ENCODE measurements at places on chromosomes 1 and 21.

GRCh38 chr1:228287541-228288425 is 79.9 kb downstream of the OBSCN start:
- DNase-seq, result no peak

DNA sequence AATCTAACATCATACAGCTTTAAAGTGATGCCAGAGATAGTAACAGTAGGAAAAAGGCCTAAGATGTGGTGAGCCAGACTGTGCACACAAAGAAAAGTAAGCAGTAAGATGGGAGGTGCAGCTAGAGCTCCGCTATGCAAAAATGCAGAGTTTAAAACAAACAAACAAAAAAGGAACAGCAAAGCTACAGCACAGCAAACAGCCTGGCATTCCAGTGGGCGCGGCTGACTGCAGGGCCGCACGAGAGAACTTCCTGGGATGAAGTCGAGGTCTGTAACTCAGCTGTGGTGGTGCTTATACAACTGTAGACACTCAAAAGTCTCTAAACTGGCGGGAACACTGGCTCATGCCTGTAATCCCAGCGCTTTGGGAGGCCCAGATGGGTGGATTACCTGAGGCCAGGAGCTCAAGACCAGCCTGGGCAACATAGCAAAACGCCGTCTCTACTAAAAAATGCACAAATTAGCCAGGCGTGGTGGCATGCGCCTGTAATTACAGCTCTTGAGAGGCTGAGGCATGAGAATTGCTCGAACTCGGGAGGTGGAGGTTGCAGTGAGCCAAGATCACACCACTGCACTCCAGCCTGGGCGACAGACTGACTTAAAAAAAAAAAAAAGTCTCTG is 30.1 kb downstream of the PRDM15 start:
- no peak for DNase-seq

GRCh38 chr21:33539616-33540015 is 2.3 kb downstream of the GART start:
- no peak for DNase-seq

DNA sequence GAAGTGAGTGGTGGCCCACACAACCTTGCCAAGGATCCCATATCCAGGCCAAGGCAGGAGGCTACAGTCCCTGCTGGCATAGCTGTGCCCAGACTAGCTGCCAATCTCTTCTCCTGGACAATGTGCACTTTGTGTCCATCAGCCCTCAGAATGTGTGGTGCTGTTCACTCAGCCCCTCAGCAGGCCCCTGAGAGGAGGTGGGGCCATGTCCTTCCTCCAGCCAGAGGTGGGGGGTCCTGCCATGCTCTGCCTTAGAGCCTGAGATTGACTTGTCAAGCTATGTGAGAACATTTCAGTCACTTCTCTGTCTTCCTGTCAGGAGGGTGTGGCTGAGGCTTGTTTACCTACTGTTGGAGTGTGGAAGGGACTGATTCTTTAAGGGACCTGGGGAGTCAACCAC is 1.4 kb downstream of the NCF2 start:
- DNase-seq, result no peak

- peak; percentile 1 for DNase-seq
Observed at GRCh38 chr1:157878059-157878458, 36.5 kb upstream of the CD5L start.

DNA sequence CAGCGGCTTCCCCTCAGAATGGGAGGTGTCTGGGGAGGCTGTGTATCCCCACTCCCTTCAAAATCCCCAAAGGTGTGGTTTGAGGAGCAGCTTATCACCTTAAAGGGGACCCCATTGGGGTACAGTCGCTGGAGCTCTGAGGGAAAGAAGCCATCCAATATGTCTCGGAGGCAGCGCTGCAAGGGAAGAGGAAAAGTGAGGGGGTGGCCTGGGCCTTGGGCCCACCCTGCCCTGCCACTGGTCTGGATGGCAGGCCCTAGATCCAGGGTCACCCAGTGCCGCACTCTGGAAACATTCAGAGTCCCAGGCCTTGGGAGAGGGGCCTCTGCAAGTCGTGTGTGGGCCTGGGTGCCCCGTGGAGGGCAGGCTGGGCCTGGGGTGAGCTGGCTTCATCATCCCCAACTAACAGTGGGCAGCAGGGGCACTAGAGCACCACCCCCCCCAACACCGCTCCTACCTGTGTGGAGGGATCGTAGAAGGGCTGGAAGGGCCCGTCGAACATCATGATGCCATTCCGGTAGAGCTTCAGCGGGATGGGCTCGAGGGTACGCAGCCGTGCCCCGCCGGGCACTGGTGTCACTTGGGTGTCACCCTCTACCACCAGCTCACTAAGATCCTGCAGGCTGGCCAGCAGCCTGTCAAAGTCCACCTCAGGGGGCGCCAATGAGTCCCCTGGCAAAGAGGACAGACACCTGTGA is 5.6 kb downstream of the SH3BGRL3 start:
- peak; percentile 5 for DNase-seq

GRCh38 chr1:115782571-115783281 is 14.2 kb upstream of the CASQ2 start:
- DNase-seq, result no peak

DNA sequence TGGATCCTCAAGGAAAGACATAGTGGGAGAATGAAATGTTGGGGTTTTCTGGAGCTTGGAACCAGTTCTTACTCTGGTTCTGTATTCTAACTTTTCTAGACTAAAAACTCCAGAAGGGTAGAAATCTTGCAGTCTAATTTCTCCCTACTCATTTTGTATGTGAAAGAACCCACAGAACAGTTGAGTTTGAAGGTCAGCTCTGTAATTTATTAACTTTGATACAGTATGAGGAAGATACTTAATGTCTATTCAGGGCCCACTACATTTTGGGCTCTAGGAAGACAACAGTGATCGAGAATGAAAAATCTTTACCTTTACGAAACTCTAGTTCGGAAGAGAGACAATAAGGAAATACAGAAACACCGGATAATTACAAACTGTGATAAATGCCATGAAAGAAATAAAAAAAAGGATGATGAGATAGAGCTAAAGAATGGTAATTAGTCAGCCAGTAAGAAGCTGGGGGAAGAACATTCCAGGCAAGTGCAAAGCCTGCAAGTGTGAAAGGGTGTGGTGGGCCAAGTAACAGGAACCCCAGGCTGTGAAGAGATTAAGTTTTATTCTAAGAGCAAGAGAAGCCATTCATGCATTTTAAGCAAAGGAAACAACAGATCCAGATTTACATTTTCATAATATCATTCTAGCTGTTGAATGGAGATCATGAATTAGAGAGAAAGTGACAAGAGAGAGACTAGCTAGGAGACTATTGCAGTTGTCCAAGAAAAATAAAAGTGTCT is 159.9 kb upstream of the HMCN1 start:
- no peak for DNase-seq

- no peak for DNase-seq
Observed at GRCh38 chr1:26848941-26849774, 13.8 kb upstream of the SFN start.

- no peak for DNase-seq
Observed at GRCh38 chr1:246052603-246053002, 454.5 kb downstream of the SMYD3 start.

GRCh38 chr1:30535595-30536325 is 187.6 kb downstream of the MATN1 start:
- DNase-seq, result no peak

GRCh38 chr1:77310924-77311323 is 29.1 kb downstream of the AK5 start:
- DNase-seq, result no peak

GRCh38 chr1:19472174-19472573 is 13.2 kb downstream of the CAPZB start:
- DNase-seq, result no peak

DNA sequence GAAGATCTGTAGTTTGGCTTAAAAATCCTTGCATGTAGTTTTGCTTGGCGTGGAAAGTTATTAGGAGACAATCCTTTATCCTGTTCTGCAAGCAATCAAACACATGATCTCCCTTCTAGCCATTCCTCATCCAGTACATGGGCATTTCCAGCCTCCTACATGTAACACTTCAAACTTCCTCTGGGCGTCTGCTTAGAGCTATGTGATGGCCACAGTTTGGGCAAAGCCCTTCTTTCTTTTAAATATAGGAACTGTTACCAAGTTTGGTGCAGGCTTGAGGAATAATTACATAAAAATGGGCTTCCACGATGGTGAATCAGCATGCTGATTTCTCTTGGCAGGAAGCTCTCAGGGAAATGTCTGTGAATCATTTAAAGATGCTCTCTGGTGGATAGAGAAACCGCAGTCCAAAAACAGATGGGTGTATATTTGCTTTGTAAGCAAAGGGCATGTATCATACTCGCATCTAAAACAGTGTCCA is 176.9 kb upstream of the FMN2 start:
- no peak for DNase-seq

DNA sequence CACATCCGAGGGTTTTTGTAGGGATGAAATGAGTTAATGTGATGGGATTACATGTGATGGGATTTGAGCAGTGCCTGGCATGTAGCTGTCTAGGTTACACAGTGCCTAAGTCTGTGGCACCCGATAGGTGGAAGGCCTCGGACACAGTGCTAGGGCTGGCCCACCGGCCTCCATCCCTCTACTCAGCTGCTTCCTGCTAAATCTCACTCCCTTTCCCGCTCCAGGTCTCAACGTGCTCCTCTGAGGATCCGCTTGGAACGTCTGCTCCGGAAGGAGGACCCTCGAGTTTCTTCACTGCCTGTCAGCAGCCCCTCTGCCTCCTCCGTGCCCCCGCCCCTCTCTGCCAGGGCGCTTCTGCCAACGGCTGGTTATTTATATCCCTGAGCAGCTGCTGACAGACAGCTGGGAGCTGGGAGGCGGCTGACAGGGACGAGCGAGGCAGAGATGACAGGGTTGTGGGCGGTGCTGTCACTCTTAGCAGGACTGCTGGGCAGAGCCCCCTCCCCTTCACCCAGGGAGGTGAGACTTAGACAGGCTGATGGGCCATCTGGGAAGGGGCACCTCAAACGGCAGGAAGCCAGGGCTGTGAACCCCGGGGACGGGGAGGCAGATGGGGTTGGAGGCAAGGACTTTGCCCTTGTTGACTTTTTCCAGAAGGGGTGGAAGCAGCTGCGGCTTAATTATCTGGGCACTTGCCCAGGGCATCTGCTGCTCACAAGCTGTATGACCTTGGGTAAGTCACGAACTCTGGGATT is 26.6 kb upstream of the LRRN2 start:
- DNase-seq, result peak; percentile 71

GRCh38 chr1:201884425-201884824 is 4.3 kb upstream of the SHISA4 start:
- no peak for DNase-seq

DNA sequence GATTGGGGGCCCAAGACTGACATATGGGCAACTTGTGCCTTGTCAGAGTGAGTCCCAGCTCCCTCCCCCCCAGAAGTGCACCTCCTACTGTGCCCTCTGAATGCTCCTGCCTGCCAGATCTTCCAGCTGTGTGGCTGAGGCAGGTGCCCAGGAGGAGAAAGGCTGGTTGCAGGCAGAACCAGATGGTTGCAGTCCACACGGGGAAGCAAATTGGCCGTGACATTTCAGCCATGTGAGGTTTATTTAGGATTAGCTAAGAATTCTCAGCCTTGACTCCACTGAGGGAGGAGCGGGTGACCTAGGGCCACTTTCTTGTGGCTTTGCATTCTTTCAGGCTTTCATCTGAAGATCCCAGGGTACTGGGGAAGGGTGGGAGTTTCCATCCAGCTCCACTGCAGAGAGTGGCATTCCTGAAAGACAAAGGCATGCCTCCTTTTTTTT is 33.8 kb downstream of the PEX14 start:
- peak; percentile 86 for DNase-seq

GRCh38 chr1:27572679-27573426 is 31.1 kb downstream of the AHDC1 start:
- DNase-seq, result no peak

- peak; percentile 63 for DNase-seq
Observed at GRCh38 chr1:36576118-36576517, 93.4 kb upstream of the CSF3R start.

- DNase-seq, result no peak
Observed at GRCh38 chr1:93666613-93667384, 14.8 kb downstream of the BCAR3 start.

GRCh38 chr1:52385376-52385775 is 18.8 kb downstream of the ORC1 start:
- no peak for DNase-seq

DNA sequence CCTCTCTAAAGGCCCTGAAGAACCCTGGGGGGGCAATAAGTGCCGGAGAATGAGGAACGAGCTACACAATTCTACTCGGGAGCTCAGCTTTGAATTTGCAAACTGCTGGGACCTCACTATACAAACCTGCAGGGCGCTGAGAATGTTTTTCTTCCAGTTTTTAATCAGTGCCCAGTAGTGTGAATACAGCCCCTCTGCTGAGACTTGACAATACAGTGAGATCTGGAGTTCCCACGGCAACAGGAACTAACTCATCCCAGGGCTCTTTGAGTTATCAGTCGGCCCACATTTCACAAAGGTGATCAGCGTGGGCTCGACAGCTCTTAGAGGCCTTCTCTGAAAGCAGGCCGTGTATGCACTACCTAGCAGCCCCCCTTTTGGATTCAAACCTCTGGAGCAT is 41.7 kb downstream of the TMEM53 start:
- no peak for DNase-seq

- no peak for DNase-seq
Observed at GRCh38 chr21:46352164-46352515, 28.2 kb downstream of the PCNT start.

DNA sequence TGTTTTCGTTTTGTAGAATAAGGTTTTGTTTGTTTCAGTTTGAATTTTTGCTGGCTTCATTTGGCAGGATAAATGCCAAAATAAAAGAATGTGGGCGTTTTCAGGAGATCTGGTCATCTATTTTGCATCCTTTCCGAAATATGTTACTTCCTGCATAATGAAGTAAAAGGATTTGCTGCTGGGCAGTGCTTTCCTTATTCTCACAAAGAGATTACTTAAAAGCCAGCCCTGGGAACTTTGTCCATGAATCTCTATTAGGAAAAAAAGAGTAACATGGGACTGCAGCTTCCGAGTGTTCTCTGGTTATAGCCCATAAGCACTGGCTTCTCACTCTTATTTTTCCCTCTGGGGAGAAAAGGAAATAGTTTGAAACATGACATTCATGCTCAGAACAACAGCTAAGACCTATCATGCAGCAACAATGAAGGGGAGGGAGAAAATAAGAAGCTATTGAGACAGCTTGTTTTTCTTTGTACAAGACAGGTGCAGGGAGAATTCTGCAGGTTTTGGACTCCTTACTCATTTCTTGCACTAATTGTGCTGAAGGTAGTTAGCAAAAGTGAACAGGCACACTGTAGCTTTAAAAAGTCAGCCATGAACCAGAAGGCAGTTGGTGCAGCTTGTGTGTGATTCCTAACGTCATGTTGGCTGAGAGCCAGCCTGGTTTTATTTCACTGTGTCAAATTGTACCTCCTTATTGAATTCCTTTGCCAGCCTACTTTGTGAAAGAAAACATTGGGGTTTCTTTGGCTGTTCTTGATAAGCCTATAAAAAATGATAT is at the start of gene SAMD13:
SAMD13 (plus strand) TSS at position 705 of the 781 bp plus-strand sequence. CDS start 1,527 bp downstream, outside the sequence.
- DNase-seq, result peak; percentile 87

GRCh38 chr1:101044749-101045148 is 19.2 kb upstream of the DPH5 start:
- no peak for DNase-seq

Data from NCI-H345 (cell line).